ENCODE measurements at places on chromosomes 1 and 21. TPM values are rescaled to one million over a fixed set of nuclear protein-coding genes. Genes with fewer than 3 reads are reported as not detected.

- peaks cover 2% of the 10 kb centered on the region for H3K27me3 ChIP-seq
- H3K4me3 ChIP-seq: no peak overlapping the region
- no peak overlapping the region for H3K27ac ChIP-seq
- peaks cover 11% of the 10 kb centered on the region for H3K4me1 ChIP-seq
- no peak for DNase-seq
Observed at GRCh38 chr1:9852410-9853248, 28.9 kb upstream of the CLSTN1 start.

- no peak for DNase-seq
- no peaks in the 10 kb centered on the region for H3K36me3 ChIP-seq
Observed at GRCh38 chr1:162087111-162087510, 17.6 kb downstream of the NOS1AP start.

DNA sequence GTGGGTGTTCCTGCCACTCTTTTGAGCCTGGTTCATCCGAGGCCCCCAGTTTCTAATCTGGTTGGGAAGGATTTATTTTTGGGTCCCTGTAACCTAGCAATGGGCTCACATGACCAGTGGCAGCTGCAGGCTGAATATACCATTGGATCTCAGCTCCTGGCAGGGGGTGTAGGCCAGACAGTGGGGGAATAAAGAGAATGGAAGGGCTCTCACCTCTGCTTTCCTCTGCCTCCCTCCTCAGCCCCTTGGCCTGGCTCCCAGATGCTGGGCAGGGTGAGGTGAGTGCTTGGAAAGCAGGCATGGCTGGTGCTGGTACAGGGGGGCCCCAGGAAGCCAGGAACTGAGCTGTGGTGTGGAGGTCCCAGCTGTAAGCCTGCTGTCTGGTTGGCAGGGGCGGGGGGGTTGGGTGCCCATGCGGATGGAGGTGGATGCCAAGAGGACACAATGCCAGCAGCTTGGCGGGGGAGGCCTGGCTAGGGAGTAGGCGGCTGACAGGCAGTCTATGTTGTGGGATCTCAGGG, 3.6 kb upstream of the GPR61 start:
- H3K4me1 ChIP-seq: peaks cover 17% of the 10 kb centered on the region
- no peaks in the 10 kb centered on the region for H3K27me3 ChIP-seq
- no peaks in the 10 kb centered on the region for H3K36me3 ChIP-seq

CATSPERE gene
- 0.20 TPM for total RNA-seq

RRP1 gene
- 61.1 TPM for total RNA-seq

- no peak overlapping the region for H3K4me3 ChIP-seq
- no peaks in the 10 kb centered on the region for H3K27me3 ChIP-seq
- no peak overlapping the region for H3K27ac ChIP-seq
- peak; percentile 91 for DNase-seq
Observed at GRCh38 chr21:45596704-45597318, 46.7 kb upstream of the PCBP3 start.

Measured in activated CD8-positive, alpha-beta T cell treated with anti-CD3 and anti-CD28 coated beads for 36 hours (primary cell).